ENCODE measurements at places on chromosomes 11 and 22.

- DNase-seq: no peak
Observed at GRCh38 chr22:25413620-25414019, 150.9 kb upstream of the GRK3 start.

GRCh38 chr11:127994736-127995135 is 592.6 kb downstream of the ETS1 start:
- no peak for DNase-seq

DNA sequence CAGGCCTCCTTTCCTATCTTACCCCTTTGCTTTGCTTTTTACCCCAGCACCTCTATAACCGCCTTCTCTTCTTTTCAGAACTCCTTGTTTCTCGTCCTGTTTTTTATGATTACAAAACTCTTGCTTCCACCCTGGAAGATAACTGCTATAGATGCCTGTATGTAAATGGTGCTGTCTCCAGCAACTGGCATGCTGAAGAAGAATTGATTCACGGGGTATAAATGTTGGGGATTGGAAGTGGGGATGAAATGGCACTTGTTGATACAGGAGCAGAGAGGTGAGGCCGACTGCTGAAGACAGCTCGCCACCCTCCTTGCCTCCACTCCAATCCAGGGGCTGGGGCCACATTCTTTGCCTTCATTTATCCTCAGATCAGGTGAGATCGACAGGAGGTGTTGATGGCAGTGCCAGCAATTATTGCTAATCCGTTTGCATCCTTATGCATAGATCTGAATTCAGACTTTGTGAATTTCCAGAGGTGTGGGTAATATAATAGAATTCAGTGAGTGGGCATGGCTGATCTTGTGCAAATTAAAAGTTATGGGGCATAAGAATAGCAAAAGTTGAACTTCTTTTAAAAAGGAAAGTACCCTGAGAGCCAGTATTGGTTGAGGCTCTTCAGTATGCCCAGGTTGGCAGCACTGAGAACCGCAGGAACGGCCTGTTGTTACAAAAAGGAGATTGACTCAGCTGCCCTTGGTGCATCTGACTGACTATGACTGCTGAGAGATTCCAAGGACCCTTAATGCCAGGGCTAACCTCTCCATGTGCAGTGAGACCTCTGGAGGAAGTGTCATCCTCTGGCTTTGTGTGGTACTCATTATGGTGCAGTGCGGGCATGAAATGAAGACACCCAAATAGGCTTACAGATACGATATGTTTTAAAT is 5.3 kb downstream of the NEAT1 start:
- DNase-seq: peak; percentile 76

DNA sequence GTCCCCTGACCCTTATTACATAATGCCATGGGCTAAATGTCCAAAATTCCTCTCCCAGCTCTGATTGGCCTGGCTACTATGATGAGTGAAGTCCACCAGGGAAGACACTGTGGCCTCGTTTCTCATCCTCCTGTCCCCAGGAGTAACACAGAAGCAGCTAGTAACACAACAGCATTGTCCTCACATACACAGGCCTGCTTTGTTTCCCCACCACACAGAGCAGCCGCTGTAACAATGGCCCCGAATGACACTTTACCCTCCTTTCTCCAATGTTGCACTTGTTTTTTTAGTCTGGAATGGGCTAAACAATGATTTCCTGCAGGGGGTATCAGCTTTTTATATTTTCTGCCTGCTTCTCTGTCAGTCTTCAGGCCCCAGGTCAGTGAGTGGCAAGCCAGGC is at the start of gene PRR5L:
TSS of gene PRR5L (plus strand) at position 363 of the 400 bp plus-strand sequence. CDS start 104,834 bp downstream, outside the sequence.
- no peak for DNase-seq

DNA sequence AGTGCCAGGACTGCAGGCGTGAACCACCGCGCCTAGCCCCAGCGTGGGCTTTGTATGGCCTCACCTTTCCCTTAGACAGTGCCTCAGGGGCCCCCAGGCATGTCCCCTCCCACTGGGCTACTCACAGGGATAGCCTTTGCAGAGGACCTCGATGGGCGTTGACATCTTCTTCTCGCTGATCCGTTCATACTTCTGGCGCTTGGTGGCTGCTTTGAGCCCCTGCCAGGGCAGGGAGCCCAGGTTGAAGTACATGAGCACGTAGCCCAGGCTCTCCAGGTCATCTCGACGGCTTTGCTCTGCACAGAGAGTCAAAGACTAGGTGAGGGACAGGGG is 17.5 kb downstream of the CSNK1E start:
- DNase-seq: no peak

DNA sequence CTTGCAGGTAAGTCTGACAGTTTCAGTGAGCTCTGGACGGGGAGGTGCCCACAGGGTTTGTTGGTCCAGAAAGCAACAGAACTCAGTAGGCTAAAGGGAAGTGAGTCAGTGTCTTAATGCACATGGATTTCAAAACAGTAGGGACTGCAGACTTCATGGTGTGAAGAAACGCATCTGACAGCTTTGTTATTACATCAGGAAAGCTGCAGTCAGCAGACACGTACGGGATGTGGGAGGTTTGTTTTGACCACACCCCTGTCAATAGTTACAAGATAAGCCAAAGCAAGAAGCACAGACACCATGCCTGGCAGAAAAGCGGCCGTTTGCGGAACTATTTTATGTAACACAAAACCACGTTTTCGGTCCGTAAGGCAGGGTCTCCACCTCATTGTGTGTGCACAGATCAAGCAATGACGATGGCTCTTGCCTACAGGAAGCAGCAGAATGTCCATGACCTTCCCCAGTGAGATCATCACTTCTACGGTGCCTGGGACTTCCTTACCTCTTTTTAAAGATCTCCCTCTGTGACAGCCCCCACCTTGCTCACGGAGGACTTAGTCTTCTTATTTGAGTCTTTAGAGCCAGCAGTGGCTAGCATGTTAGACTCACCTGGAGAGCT is 58.2 kb upstream of the FTH1 start:
- peak; percentile 98 for DNase-seq

All from erythroblast (primary cell).